SW480 (cell line): ENCODE measurements at places on chromosomes 6 and 20.

- no peak for DNase-seq
Observed at GRCh38 chr6:73030791-73031782, 194.2 kb downstream of the KHDC1L start.

GRCh38 chr20:61628480-61628879 is 376.4 kb downstream of the CDH4 start:
- DNase-seq = no peak

DNA sequence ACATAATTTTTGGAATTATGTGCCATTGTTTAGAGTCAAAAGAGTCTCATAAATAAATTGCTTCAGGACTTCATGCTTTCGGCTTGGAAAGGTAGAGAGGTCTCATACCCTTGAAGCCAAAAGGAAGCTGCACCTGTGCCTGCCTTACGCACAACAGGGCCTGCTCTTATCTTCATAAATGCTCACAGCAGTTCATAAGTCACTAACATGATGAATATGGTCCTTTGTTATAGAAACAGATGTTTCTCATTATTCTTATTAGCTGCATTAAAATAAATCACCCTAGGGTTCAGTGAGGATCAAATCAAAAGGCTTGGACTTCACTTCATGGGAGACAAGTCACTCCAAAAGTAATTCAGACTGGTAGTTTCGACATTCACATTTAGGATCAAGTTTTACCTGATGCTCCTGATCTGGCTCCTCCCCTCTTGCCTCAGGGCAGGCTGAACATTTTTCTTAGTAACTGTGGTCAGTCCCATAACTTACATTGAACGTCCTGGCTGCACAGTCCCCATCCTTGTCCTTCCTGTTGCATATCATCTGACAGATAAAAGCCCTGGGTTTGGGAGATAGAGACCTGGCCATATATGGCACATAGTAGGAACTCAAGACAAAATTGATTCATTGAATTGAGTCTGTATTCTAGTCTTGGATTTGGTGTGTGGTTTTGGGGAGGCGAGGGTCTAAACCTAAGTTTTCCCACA is 20.7 kb upstream of the SH3BGRL2 start:
- DNase-seq = no peak

- DNase-seq = no peak
Observed at GRCh38 chr20:57450931-57451330, 59.7 kb downstream of the RBM38 start.

DNA sequence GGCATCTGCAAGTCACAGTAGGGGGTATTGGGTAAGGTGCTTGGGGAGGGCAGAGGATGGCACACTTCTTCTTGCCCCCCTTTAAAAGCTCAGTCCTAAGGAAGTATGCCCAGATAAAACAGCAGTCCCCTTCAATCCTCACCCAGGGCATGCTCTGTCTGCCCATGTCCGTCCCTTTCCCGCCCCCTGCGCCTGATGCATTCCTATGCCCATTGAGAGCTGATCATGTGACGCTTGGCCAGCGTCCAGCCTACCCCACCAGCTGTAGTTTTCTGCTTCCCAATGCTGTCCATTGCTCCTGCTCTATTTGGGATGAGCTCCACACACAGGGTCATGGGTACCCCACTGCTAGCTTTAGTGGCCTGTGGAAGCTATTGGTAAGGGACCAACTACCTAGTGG is 8.3 kb downstream of the SIGLEC1 start:
- DNase-seq = no peak

DNA sequence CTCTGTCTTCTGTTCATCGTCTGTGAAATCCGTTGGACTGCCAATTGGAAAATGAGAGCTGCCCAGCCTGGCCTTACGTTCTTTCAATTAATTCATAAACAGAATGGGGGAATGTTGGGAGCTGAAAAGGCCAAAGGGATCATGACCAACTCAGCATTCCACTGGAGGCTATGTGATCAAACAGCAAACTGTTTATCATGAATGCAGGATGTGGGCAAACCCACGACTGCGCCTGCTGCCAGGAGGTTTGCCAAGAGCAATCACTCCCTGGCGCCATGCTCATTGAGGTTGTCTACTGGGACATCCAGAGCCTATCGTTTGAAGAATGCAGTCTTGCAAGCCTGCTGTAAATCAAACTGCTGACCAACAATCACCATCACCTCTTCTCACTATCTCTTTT is 9.3 kb upstream of the FKBP1A start:
- DNase-seq = peak; percentile 59

DNA sequence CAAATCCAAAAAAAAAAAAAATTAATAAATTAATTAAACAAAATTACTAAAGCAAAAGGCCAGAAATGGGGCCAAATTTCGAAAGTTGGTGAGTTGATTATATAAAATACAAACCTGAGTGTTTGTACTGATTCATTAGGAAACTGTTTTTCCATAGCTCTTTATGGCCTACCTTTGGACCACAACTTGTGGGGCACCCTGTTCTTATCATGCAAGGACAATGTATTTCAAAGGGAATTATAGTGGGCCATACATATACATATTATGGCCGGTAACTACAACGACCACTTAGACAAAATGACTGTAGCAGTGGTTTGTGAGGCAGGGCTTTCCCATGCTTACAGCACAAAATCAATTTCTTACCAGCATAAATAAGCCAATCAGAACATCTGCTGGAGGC is 69.5 kb downstream of the ESF1 start:
- no peak for DNase-seq

- no peak for DNase-seq
Observed at GRCh38 chr6:29399525-29399924, 4.1 kb downstream of the OR12D2 start.

GRCh38 chr20:48618631-48619030 is 209.2 kb downstream of the PREX1 start:
- no peak for DNase-seq

GRCh38 chr6:25056130-25056529 is 120.4 kb upstream of the RIPOR2 start:
- no peak for DNase-seq

DNA sequence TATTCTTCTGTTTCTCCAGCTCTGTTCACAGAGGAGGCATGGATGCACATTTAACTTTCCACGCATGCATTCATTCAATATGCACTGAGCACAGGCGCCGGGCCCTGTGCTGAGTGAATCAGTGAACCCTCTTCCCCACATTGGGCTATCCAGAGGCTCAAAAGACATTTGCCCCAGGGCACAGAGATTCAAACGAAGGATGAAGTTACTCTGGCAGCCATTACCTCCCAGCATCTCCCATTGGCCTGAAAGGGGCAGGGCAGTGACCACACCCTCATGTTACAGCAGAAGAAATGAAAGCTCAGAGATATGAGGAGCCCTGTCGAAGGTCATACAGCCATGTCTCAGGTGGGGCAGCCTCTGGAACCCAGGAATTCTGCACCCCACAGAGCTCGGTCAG is 26.7 kb upstream of the NOL4L start:
- no peak for DNase-seq

DNA sequence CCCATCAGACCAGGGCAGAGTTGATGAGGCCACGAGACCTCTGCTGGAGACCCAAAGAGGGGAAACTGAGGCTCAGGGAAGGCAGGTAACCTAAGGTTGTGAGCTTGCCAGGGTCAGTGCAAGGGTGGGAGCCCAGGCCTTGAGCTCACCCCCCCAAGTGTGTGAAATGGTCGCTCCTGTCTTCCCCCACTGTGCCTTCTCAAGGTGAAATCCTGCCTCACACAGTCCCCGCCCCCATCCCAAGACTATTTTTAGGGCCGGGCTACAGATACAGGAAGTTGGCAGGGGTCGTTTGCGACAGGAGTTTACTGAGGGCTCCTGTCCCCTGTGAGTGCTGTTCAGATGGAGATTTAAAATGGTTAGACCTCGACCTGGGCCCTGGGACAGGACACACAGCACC is 18.7 kb upstream of the GATA5 start:
- no peak for DNase-seq

DNA sequence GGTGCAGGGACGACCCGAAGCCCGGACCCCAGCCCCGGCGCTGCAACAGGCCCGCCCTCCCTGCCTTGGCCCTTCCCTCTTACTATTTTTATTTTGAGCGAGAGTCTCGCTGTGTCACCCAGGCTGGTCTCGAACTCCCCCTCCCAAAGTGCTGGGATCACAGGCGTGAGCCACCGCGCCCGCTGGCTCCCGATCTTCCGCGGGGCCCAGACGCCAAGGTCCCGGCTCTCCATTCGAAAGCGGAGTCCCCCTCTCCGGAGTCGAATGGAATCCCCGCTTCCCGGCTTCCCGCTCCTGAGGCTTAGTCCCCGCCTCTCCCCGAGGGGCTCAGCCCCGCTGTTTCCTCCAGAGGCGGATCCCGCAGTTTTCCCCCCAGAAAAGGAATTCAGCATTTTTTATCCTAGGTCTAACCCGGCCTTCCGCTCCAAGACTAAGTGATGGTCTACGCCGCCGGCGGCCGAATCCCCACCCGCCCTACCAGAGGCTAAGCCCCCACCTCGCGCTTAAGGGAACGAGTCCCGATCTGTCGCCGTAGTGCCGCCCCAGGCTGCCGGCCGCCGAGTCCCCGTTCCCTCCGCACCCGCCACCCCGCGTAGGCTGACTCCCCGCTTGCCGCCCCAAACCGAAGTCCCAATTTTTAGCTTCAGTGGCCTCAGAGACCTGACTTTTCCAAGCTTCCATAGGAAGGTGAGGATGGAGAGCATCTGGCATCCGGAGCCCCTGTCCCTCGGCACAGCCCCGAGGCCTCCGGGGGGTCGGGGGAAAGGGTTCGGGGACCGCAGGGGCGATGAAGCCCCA is 11.5 kb upstream of the TMC2 start:
- peak; percentile 53 for DNase-seq

DNA sequence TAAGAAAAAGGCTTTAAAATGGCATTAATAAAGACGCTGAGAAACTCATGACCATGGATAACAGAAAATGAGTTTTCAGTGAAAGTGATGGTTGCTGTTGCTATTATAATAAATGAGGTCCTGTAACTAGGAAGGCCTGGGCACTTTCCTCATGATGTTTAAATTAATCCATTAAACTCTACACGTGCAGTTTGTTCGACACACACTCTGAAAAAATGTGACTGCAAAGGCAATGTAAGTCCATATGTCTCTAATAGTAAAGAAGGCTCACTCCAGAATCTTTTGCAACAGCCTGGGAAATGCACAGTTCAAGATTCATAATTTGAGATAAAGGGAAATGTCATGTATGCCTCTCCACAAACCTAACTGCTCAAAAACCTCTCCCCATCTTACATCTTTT is 153.4 kb downstream of the COL12A1 start:
- no peak for DNase-seq

- DNase-seq = no peak
Observed at GRCh38 chr6:94956910-94957309, 620.4 kb upstream of the MANEA start.

DNA sequence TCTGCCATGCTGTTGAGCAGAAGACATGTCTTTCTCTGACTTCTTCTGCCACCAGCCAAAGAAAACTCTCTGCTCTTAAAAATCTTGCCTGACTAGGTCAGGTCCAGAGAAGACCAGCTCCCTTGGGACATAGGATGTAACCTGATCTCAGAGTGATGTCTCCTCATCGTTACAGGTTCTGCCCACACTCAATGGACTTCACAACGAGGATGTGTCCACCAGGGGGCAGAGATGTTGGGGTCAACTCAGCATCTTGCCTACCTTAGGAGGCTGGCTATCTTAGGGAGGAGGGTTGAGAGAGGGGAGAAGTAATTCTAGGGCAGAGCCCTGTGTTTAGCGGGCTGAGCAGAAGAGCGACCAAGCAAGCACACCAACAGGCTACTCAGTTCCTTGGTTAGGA is 207.6 kb upstream of the CDH4 start:
- DNase-seq = no peak

DNA sequence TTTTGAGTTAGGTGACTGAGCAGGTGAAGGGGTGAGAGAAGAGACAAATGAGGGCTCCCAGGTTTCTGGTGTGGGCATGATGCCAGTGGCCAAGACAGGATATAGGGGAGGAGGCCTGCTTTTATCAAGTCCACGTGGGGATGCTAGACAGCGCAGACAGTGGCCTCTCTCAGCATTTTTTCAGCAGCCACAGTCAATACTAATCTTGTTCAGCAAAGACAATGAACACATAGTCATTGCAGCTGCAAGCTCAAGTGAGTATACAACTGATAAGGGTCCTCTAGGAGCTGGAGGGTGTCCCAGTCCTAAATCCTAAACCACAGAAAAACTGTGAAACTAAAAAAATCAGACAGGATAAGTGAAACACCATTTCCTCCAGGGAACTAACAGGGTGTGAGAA is 48.6 kb downstream of the UQCC1 start:
- no peak for DNase-seq

- DNase-seq = no peak
Observed at GRCh38 chr20:10454151-10454750, 19.1 kb downstream of the SLX4IP start.

DNA sequence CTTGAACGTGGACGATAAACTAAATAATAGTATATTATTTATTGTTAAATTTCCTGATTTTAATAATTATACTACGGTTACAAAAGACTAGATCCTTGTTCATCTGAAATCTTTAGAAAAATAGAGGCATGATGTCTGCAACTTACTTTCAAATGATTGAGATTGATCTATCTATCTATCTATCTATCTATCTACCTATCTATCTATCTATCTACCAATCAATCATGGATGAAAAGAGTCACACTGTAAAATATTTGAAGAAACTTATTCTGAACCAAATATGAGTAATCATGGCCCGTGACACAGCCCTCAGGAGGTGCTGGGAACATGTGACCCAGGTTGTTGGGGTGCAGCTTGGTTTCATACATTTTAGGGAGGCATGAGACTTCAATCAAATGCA is 11.7 kb upstream of the BLCAP start:
- no peak for DNase-seq
